Muscle of leg (tissue), 16 donors: ENCODE measurements at places on chromosomes 5 and 9. TPM values are rescaled to one million over a fixed set of nuclear protein-coding genes. Genes with fewer than 3 reads are reported as not detected.

The EXD3 gene
- 9.0 TPM for total RNA-seq

The KCNT1 gene
- total RNA-seq, result 3.2 TPM

The SCAI gene
- 14.5 TPM for total RNA-seq

The TAF1L gene
- total RNA-seq, result under 0.01 TPM

The RNF183 gene
- total RNA-seq, result 0.04 TPM

The MEF2C gene
- total RNA-seq, result 805 TPM

The IFT74 gene
- 15.1 TPM for total RNA-seq

The PCDHA10 gene
- 0.09 TPM for total RNA-seq

The KIF4B gene
- under 0.01 TPM for total RNA-seq

The AK1 gene
- 921 TPM for total RNA-seq

The PLAC8L1 gene
- total RNA-seq, result 0.18 TPM

The JAK2 gene
- total RNA-seq, result 10.6 TPM

The IL17B gene
- 423 TPM for total RNA-seq

The CER1 gene
- total RNA-seq, result 0.22 TPM

The ACTBL2 gene
- not detected for total RNA-seq

The C5orf47 gene
- total RNA-seq, result not detected

The VCAN gene
- total RNA-seq, result 248 TPM

The TICAM2 gene
- 3.3 TPM for total RNA-seq

The CEP120 gene
- 14.1 TPM for total RNA-seq

The ANKRD34B gene
- total RNA-seq, result 0.13 TPM

The FAM169A gene
- 0.62 TPM for total RNA-seq

The PDGFRB gene
- total RNA-seq, result 109 TPM

The SPAG8 gene
- total RNA-seq, result 1.5 TPM

The SMIM33 gene
- total RNA-seq, result not detected

The KDM3B gene
- total RNA-seq, result 54.4 TPM

The NMUR2 gene
- total RNA-seq, result 0.18 TPM

The SLC34A1 gene
- total RNA-seq, result not detected

The TRIO gene
- total RNA-seq, result 129 TPM

The IL5 gene
- not detected for total RNA-seq

The LCN9 gene
- total RNA-seq, result not detected

The SECISBP2 gene
- 34.8 TPM for total RNA-seq

The PDE6A gene
- total RNA-seq, result not detected

The ZFP2 gene
- total RNA-seq, result 2.9 TPM

The SLC36A3 gene
- total RNA-seq, result not detected

The C5orf52 gene
- total RNA-seq, result not detected

The TGFBI gene
- total RNA-seq, result 195 TPM

The BNC2 gene
- total RNA-seq, result 24.0 TPM

The RPL37 gene
- total RNA-seq, result 2,698 TPM

The ARID3C gene
- 0.09 TPM for total RNA-seq

The SLC6A19 gene
- total RNA-seq, result not detected

The CNOT8 gene
- 39.2 TPM for total RNA-seq

The OLFM1 gene
- 3.2 TPM for total RNA-seq

The PCDHGA7 gene
- 2.3 TPM for total RNA-seq
